ENCODE measurements at places on chromosomes 4 and X.

DNA sequence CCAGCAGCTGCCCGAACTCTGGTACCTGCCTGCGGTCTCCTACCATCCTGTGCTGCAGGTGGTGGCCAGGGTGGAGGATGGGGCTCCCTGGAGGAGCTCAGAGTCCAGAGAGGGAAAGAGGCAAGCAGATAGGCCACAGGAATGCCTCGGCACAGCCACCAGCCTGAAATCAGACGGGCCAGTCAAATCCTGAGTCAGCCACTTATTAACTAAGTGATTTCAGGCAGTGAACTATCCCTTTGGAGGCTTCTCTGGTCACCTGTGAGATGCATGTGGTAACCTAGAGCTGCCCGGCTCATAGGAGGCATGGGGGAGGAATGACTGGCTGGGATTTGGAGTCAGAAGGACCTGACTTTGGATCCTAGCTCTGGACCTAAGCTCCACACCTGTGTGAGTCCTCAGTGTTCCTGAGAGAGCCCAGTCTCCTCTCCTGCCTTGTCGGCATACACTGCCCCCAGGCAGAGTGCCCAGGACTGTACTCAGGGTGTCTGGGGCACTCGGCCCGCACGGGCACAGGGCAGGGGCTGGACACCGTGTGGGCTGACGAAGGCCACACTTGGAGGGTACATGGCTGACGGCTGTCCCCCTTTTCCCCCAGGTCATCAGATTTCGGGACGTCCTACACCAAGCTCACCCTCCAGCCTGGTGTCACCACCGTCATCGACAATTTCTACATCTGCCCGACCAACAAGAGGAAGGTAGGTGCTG, 96.4 kb upstream of the PSAPL1 start:
- no peak for DNase-seq

GRCh38 chr4:27088491-27088890, 227.8 kb downstream of the STIM2 start:
- no peak for DNase-seq

- DNase-seq, result no peak
Observed at GRCh38 chr4:164613792-164614191, 140.1 kb upstream of the SMIM31 start.

DNA sequence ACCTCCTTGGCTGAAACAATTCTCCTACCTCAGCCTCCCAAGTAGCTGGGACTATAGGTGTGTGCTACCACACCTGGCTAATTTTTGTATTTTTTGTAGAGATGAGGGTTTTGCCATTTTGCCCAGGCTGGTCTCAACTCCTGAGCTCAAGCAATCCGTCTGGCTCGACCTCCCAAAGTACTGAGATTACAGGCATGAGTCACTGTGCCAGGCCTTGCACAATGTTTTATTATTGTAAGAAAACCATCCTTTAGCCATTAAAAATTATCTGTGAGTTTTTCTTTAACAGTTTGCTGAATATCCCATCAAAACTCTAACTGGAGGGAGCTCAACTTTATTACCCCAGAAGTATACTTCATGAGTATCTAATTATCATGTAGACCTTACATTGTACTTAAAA, 900.3 kb downstream of the PCDH7 start:
- peak; percentile 22 for DNase-seq

DNA sequence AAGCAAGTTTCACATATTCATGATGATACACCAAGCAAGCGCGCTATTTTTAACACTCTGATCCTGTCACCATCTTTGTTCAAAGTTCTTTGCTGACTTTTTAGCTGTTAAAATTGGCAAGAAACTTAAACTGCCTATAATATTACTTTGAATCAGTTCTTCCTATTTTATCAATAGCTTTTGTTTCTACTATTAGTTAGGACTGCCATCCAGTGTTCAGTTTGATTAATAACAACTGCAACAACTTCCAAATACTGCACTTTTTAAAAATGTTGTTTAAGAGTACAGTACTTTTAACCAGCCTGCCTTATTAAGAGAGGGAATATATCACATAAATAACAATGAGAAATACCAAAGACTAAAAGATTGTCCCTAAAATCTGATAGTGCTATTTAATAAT, 614.3 kb downstream of the FAM133A start:
- DNase-seq, result no peak

- no peak for DNase-seq
Observed at GRCh38 chrX:121479406-121479805, 432.0 kb downstream of the GLUD2 start.

Measured in left cardiac atrium (tissue), 4 donors.